ENCODE measurements at places on chromosomes 5 and 9.
A peak's percentile ranks its signal among the peaks of the same experiment; 100 is the strongest.

DNA sequence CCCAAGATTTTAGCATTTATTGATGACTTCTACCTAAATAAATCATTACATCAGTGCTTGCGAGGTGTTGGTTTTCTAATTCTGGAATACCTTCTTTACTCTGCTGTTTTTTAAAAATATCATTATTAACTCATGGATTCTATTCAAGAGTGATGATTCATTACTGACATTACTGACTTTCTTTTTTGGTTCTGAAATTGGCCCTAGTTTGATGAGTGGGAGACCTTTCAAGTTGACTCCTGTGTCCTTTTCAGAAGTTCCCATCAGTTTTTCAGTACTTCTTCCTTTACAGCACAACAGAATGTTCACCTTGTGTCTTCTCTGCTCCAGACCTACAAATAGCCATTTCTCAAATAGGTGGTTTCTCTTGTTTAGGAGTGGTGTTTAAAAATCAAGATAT is 114.1 kb downstream of the PCSK5 start:
- no peak for DNase-seq

- DNase-seq: no peak
Measured at GRCh38 chr5:82765765-82766164, 311.4 kb downstream of the TMEM167A start.

DNA sequence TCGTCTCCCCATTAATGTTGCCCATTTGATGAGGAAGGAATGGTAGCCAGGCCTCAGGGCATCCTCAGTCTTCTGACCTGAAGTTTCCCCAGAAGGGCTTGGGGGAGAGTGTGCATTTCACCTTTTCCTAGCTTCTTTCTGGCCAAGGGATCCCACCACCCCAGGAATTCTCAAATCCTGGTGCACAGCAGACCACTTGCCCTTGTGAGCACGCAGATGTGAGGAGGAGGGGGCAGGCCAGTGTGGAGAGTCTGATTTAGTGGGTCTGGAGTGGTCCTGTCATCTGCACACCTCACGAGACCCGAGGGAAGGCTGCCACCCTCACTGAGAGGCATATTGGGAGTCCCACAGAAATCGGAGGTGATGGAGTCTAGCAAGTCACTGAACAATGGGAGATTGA is 64.3 kb downstream of the CXXC5 start:
- no peak for DNase-seq

GRCh38 chr5:148401604-148402003 is 17.8 kb downstream of the FBXO38 start:
- DNase-seq: no peak

- DNase-seq: no peak
Measured at GRCh38 chr9:6557883-6558616, 87.5 kb downstream of the GLDC start.

- DNase-seq: no peak
Measured at GRCh38 chr5:1895739-1896420, 13.2 kb upstream of the IRX4 start.

DNA sequence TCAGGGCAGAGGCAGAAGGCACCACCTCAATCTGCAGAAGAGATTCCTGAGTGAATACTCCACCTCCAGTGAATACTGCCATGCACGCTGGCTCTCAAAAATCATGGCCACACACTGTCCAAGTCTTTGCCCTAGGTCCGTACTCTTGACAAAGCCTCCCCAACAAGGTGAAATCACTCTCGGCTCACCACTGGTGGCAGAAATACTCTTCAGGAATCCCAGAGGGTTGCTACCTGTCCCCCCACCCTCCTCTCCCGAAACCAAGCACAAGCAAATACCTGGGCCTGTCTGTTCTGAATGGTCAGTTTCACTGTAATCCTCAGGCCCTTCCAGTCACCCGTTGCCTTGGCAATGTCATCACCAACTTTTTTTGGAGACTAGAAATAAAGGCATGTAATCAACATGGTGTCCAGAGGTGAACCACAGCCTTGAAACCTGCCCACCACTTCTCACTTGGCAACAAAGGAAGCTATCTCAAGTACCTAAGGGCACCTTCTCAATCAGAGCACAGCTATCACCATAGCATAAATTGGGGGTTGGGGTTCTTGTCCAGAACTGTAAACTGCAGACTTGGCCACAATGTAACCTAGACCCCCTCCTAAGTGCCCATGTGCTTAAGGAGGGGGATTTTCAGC is 1.8 kb downstream of the RPL12 start:
- no peak for DNase-seq

- DNase-seq: no peak
Measured at GRCh38 chr9:109906766-109907382, 126.9 kb downstream of the PALM2AKAP2 start.

- no peak for DNase-seq
Measured at GRCh38 chr5:109486200-109486804, 76.5 kb upstream of the PJA2 start.

- no peak for DNase-seq
Measured at GRCh38 chr9:129011761-129012181, 16.4 kb downstream of the SH3GLB2 start.

- DNase-seq: no peak
Measured at GRCh38 chr5:133952729-133953567, 15.5 kb downstream of the C5orf15 start.

DNA sequence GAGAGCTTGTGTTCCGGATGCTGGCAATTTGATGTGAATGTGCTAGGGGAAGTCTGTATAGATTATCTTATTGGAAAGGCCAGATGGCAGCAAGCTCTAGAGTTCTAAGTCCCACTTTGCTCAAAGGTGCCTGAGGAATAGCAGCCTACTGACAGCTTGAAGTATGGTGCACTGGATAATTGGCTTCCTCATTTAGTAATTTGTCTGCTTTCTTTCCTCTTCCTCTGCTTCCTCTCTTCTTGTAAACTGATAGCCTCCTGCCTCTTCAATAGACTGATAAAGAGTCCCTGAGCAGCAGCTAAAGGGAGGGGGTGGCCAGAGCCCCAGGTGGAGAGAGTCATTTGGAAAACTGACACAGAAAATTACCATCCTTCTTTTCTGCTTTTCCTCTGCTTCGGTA is 177.3 kb downstream of the FGF1 start:
- DNase-seq: no peak

DNA sequence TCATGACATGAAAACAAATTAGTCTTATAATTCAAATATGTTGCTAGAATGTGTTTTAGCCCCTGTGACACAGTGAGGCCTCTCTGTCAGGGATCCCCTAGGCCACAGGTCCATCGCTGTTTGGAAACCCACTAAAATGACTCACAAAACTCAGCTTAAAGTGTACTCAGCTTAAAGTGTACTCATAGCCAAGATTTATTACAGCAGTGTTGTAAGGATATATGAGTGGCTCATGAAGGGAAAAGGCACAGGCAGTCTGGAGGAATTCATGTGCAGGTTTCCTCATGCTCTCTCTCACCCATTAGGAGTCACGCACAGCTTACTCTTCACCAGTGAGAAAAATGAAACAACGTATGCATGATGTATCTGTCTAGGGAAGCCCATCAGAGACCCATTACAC is 24.4 kb upstream of the TGFBI start:
- no peak for DNase-seq

GRCh38 chr9:100427366-100428263 is 672 bp downstream of the MSANTD3 start:
- DNase-seq: peak; percentile 45

- DNase-seq: no peak
Measured at GRCh38 chr9:123406691-123407216, 50.8 kb downstream of the CRB2 start.

GRCh38 chr5:56900858-56901578 is 8.4 kb upstream of the SETD9 start:
- DNase-seq: peak; percentile 36

DNA sequence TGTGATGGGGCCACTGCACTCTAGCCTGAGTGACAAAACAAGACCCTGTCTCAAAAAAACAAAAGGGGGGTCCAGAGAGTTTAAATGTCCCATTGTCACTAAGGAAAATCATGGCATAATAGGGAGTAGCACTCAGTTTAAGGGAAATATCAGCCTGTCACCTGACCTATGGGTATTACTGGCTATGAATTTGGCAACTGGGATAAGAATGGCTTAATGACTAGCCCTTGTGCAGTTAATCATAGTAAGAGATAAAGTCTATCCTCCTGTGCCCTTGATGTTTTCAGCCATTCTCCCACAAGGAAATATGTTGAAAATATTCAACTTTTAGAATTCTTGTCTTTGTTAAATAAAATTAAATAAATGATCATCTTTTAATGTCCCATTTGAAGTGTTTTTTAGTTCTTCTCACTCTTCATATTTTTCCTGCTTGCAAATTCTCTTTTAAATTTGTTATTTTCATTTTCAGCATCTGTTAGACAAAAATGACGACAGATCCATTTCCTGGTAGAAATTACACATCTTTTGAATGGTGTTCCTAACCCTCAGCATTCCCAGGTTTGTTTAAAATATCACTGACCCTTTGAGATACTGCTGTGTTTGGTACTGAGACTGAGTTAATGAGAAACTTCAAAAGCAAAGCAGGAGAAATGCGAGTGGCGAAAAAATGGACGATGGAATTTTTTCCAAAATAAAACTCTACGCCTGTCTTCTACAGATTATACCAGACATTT is 191.4 kb downstream of the ARHGAP26 start:
- DNase-seq: no peak

GRCh38 chr5:174625591-174626350 is 98.6 kb upstream of the MSX2 start:
- DNase-seq: no peak

DNA sequence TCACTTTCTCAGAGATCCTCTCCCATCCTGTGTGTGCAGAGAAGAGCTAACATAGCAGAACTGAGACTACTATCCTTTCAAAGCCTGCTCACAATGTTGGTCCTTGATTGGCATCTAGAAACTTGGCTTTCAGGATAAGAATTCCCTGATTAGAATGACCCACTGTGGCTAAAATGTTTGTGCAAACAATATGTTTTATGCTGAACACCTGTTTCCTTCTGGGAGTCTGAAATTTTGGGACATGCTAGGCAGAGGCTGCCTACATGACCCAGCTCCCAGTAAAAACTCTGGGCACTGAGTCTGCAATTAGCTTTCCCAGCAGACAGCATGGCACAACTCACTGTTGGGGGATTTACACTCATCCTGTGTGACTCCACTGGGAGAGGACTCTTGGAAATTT is 78.9 kb downstream of the CFAP95 start:
- no peak for DNase-seq

DNA sequence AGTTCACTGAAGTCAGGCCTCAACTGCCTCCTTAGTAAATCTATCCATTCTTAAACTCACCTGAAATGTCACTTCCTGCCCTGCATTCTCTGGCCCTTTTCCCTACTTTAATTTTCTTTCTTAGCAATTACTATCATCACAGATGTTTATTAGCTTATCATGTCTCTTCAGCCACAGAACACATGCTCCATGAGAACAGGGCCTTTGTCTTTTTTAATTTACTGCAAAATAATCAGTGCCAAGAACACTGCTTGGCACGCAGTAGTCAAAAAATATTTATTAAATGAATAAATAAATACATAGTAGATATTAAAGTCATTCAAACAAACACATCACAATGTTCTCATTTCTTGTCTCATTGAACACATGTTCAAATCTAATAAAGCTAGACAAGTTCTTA is 46.2 kb downstream of the SKIC3 start:
- no peak for DNase-seq

GRCh38 chr5:26761045-26761444 is 277.3 kb downstream of the CDH9 start:
- DNase-seq: no peak

DNA sequence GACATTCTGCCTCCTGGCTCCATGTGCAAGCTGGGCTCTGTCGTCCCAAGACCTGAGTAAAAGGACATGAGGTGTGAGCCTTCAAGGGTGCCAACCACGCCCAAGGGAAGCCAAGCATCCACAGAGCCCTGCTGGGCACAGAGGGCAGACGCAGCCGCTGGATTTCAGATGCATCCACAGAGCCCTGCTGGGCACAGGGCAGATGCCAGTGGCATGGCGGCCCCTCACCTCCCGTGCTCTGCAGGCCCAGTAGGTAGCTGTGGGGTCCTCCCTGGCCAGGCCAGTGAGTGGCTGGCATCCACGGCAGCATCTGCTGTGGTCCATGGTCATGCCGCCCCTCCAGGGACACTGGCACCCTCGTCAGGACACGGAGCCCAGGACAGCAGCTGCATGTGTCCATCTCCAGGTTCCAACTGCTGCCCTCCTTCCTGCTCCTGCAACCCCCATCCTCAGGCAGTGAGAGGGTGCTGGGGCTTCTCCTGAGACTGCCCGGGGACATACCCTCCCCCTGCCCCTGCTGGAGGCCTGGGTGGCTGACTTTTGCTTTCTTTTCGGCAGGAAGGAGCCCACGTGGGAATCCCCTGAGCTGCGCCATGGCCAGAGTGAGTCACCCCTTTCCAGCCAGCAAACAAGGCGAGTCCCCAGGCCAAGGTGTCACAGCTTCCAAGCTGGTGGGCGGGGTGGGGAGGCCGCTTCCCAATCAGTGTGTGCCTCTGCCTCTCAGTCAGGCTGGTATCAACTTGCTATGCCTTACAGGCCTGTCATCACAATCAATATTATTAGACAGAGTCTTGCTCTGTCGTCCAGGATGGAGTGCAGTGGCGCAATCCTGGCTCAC is 4.0 kb upstream of the TRAF2 start:
- DNase-seq: no peak

GRCh38 chr5:141839015-141839513 is 39.1 kb downstream of the PCDH1 start:
- DNase-seq: no peak

DNA sequence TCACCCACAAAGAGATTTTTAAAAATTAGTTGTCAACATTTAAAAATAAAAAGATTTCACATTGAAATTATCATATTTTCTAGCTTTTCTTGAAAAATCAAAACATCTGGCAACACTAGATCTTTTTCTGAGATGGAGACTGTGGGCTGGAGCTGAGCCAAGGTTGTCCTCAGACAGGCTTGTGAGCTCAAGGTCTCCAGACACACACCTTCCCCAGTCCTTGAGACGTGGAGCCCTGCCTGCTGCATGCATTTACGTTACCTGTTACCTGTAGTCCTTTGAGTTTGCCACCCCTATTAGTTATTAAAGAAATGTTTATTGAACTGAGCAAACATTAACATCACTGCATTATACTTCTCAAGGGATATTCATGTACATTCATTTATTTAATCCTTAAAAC is 87.5 kb upstream of the TLE1 start:
- DNase-seq: no peak

DNA sequence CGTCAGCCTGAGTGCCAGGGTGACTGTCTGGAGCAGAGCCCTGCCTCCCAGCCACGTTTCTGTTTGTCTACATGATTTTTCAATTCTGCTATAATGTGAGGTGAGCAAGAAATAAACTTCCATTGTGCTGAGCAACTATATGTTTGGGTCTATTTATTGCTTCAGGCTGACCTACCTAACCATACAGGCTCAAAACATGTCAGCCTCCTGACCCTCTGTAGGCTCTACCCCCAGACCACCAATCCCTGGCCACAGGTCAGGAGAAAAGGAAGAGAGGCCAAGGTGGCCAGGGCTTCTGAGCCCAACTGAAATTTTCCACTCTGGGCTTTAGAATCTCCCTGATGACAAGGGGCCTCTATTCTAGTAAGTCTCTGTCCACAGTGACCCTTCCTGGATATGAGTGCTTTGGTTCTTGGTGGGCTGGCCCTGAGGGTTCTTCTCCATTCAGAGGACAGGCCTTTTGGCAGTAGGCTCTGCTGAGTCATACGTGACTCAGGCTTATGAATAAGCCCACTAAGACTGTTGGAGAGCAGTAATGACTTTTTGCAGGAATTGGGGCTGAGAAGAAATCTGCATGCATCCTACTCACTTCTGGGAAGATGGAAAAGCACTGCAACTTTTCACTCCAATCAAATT is 117.2 kb upstream of the TBCA start:
- no peak for DNase-seq

- no peak for DNase-seq
Measured at GRCh38 chr5:95768731-95769130, 37.6 kb downstream of the RHOBTB3 start.

- no peak for DNase-seq
Measured at GRCh38 chr5:155290937-155291336, 277.4 kb downstream of the KIF4B start.
